ENCODE measurements at places on chromosomes 6 and 20.

DNA sequence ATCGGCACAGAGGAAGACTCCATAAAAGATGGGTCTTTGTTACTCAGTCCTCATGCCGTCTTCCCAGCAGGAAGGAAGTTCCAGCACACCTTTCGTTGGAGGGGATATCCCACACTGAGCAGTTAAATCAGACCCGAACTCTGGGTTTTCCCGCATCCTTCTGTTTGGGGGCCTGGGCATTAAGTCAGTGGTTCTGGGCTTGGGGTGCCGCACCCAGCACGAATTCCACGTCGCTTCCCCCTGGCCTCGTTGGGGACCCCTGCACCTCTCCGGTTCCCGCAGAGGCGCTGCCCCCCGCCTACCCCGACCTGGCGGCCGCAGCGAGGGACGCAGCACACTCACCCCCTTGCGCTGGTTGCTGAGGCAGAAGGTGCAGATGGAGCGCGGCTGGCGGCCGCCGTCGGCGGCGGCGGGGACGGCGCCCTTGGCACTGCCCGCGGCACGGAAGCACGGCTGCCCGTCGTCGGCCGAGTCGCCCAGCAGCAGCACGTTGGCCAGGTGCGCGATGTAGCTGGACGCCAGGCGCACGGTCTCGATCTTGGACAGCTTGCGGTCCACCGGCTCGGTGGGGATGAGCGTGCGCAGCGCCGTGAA, 641 bp downstream of the TCF15 start:
- no peak overlapping the region for H3K4me3 ChIP-seq
- no peaks in the 10 kb centered on the region for H3K4me1 ChIP-seq
- H3K36me3 ChIP-seq: no peaks in the 10 kb centered on the region
- H3K27me3 ChIP-seq: peaks cover 6% of the 10 kb centered on the region
- no peak overlapping the region for H3K27ac ChIP-seq

DNA sequence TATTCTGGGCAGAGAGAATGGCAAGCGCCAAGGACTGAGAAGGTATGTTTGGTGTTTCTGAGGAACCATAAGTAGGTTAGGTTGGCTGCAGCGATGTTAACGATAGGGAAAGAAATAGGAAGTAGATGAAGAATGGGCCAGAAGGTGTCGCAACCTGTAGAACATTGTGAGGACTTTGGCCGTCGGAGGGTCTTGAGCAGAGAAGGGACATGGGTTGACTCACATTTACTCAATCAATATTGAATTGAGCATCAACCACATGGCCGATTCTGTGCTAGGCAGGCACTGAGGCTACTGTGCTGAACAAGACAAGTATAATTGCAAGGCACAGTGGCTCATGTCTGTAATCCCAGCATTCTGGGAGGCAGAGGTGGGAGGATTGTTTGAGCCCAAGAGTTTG, 26.8 kb upstream of the RPN2 start:
- H3K36me3 ChIP-seq: no peaks in the 10 kb centered on the region
- no peak for DNase-seq
- H3K4me3 ChIP-seq: no peak overlapping the region
- H3K27ac ChIP-seq: no peak overlapping the region

DNA sequence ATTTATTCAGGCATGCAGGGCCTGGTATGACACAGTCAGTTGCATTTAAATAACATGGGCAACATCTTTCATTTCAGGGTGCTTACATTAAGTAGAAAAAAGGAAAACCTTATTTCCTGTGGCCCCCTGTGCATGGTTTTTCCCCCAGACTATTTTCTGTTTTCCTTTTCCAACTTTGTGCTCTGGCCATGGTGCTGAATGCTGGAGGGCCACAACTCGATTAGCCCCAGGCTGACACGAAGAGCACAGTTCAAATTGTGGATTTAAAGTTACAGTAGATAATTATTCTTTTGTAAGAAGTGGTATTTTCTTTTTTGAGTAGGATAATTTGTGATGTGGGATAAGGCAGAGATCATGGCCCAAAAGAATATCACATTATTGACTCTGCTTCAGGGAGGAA, 332.0 kb downstream of the HAO1 start:
- H3K4me1 ChIP-seq: no peaks in the 10 kb centered on the region
- no peak overlapping the region for H3K4me3 ChIP-seq
- no peak overlapping the region for H3K27ac ChIP-seq
- no peaks in the 10 kb centered on the region for H3K27me3 ChIP-seq
- H3K36me3 ChIP-seq: no peaks in the 10 kb centered on the region
- no peak for DNase-seq

DNA sequence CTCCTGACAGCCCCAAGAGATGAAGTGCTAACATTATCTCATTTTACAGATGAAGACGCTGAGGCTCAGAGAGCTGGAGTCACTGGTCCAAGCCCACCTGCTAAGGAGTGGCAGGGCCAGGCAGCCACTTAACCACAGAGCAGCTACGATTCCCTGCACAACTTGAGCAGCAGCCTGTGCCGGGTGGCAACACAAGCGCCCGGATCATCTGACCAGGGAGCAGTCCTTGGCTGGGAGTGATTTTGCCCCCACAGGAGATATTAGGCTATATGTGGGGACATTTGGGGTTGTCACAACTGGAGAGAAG, 93.2 kb upstream of the PTPN1 start:
- peak overlapping the region; percentile 99 for H3K27ac ChIP-seq
- peaks cover 9% of the 10 kb centered on the region for H3K4me1 ChIP-seq
- H3K4me3 ChIP-seq: no peak overlapping the region
- no peak for DNase-seq

DNA sequence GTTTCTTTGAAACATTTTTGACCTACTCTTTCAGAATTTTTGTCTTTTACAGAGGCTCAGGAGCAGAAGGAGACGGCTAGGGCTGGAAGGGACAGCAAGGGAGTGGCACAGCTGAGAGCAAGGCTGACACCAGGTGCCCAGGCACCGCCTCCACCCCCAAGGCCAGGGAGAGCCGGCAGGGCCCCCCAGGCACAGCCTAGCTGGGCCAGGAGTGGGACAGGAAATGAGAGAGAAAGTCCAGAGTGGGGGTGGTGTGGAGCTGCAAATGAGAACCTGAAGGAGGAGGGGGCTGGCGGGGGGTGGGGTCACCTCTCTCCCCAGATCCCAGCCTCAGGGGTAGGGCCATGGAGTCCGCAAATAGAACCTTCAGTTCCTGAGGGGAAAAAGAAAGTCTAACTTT, 236.7 kb downstream of the CDC5L start:
- H3K27ac ChIP-seq: no peak overlapping the region
- no peaks in the 10 kb centered on the region for H3K4me1 ChIP-seq
- H3K27me3 ChIP-seq: no peaks in the 10 kb centered on the region
- no peak for DNase-seq
- no peak overlapping the region for H3K4me3 ChIP-seq
- H3K36me3 ChIP-seq: no peaks in the 10 kb centered on the region

DNA sequence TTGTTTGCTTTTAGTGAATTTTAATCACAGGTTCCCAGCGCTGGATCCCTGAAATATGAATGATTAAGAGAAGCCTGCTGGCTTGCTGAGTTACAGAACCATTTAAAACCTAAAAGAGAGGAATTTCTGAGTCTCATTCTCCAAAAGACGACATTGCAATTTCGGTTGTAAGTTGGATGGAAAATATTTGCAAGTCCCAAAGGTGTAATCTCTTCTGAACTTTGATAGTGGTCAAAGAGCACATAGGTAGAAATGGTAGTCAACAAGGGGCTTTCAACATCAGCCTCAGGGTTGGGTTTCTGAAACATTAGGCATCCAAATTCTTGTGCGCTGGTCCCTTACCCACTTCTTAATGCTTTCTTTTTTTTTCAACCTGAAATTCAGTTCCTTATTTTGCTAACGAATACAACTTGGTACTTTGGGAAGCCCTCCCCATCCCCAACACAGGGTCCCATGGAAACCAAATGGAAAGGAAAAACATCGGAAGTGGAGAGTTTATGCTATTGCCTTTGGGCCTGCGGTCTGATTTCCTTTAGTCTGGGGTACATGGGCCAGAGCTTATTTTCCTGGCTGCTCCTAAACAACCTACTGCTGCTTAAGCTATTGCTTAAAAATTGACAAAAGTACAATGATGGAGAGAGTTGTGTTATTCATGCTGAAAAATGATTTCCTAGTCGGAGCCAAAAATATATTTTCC, 117.0 kb upstream of the KCNK16 start:
- no peaks in the 10 kb centered on the region for H3K36me3 ChIP-seq
- no peaks in the 10 kb centered on the region for H3K4me1 ChIP-seq
- H3K27ac ChIP-seq: no peak overlapping the region
- H3K27me3 ChIP-seq: no peaks in the 10 kb centered on the region

DNA sequence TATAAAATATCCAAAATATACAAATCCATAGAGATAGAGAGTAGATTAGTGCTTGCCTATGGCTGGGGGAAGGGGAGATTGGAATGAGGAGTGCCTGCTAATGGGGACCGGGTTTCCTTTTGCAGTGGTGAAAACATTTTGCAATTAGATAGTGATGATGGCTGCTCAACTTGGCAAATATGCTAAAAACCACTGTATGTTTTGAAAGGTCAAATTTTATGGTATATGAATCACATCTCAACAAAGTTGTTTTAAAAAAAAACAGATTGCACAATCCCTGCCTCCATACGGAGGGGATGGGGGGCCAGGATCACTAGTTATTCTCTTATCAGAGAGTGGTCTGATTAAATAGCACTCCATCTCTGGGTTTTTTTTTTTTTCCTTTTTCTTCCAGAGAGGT, 76.9 kb upstream of the RIPOR2 start:
- no peaks in the 10 kb centered on the region for H3K36me3 ChIP-seq
- H3K4me3 ChIP-seq: no peak overlapping the region
- DNase-seq: no peak
- no peaks in the 10 kb centered on the region for H3K4me1 ChIP-seq
- H3K27me3 ChIP-seq: no peaks in the 10 kb centered on the region

DNA sequence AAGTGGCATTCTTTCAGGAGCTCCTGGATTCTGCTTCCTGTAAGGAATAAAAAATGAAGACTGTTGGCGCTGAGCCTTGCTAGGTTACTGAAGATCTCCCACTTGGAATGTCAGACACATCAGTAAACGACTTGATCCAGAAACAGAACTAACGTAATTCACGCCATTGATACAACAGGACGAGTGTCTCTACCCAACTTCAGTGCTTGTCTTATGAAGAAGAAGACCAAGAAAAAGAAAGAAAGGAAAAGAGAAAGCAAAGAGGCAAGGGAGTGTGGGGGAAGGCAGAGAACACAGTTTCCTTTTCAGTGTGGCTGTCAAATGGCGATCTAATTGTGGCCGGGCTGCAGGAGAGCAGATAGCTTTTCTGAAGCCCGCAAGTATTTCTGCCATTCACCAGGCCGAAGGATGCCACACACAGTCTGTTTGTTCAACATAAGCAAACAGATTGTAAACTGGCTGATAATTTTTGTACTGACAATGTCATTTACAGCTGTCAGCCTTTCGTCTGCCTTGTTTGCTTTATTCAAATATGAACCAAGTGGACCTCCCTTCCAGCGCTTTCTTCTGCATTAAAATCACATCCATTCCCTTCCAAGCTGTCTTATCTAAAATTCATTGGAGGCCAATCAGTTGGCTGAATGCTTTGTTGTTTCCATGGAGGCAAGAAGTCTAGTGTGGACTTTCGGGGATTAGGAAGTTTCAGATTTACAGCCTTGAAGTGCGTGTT, 180.6 kb downstream of the FOXA2 start:
- no peaks in the 10 kb centered on the region for H3K27me3 ChIP-seq
- H3K27ac ChIP-seq: peak overlapping the region; percentile 11
- H3K4me3 ChIP-seq: peak overlapping the region; percentile 27

GRCh38 chr6:3996349-3996748, 82.6 kb downstream of the FAM217A start:
- no peaks in the 10 kb centered on the region for H3K27me3 ChIP-seq
- no peaks in the 10 kb centered on the region for H3K36me3 ChIP-seq
- no peak overlapping the region for H3K4me3 ChIP-seq
- no peaks in the 10 kb centered on the region for H3K4me1 ChIP-seq

- no peaks in the 10 kb centered on the region for H3K4me1 ChIP-seq
- no peak overlapping the region for H3K27ac ChIP-seq
- no peak for DNase-seq
- H3K4me3 ChIP-seq: no peak overlapping the region
Measured at GRCh38 chr6:118843685-118844390, 50.1 kb upstream of the ASF1A start.

DNA sequence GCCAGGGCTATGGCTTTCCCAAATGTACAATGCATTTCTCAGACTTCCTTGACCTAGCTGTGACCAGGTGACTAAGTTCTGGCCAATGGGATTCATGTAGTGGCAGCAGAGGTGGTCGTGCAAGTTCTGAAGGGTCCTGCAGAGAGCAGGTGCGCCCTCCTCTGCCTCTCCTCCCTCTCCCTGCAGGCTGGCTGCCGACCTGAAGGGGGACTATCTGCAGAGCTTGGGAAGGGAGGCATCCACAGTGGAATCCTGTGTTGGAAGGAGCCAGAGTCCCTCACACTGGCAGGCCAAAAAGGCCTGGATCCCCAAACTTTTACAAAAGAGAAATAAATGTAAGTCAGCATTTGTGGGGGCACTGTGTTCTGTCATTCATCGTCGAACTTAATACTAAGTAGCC, 66.6 kb downstream of the CDH26 start:
- H3K4me3 ChIP-seq: no peak overlapping the region
- H3K4me1 ChIP-seq: no peaks in the 10 kb centered on the region
- H3K27ac ChIP-seq: no peak overlapping the region
- H3K27me3 ChIP-seq: no peaks in the 10 kb centered on the region
- H3K36me3 ChIP-seq: no peaks in the 10 kb centered on the region

DNA sequence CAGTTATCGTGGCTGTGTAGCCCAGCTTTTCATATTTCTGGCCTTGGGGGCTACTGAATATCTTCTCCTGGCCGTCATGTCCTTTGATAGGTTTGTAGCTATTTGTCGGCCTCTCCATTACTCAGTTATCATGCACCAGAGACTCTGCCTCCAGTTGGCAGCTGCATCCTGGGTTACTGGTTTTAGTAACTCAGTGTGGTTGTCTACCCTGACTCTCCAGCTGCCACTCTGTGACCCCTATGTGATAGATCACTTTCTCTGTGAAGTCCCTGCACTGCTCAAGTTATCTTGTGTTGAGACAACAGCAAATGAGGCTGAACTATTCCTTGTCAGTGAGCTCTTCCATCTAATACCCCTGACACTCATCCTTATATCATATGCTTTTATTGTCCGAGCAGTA, 475 bp downstream of the OR2B6 start:
- no peak overlapping the region for H3K27ac ChIP-seq
- no peaks in the 10 kb centered on the region for H3K36me3 ChIP-seq
- H3K4me1 ChIP-seq: no peaks in the 10 kb centered on the region
- H3K4me3 ChIP-seq: no peak overlapping the region
- DNase-seq: no peak

DNA sequence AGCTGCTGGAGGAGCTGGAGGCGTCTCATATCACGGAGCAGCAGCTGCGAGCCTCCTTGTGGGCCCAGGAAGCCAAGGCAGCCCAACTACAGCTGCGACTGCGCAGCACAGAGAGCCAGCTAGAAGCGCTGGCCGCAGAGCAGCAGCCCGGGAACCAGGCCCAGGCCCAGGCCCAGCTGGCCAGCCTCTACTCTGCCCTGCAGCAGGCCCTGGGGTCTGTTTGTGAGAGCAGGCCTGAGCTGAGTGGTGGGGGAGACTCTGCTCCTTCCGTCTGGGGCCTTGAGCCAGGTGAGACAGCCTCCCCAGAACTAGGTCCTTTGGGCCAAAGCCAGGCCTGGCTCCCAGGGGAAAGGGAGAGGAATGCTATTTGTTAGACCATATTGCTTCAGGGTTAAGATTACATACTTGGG, 31.7 kb downstream of the C20orf173 start:
- no peaks in the 10 kb centered on the region for H3K27me3 ChIP-seq
- DNase-seq: no peak
- no peak overlapping the region for H3K4me3 ChIP-seq

- H3K27ac ChIP-seq: peak overlapping the region; percentile 65
- peaks cover 3% of the 10 kb centered on the region for H3K4me1 ChIP-seq
- no peak overlapping the region for H3K4me3 ChIP-seq
Measured at GRCh38 chr20:13788167-13788834, 3.5 kb downstream of the NDUFAF5 start.
